SW480 (cell line): ENCODE measurements at places on chromosomes 3 and 15.

- no peak for DNase-seq
These were observed 210.4 kb downstream of the NECTIN3 start for GRCh38 chr3:111282024-111282423.

- no peak for DNase-seq
These were observed 82.0 kb upstream of the DAZL start for GRCh38 chr3:16687221-16687620.

- no peak for DNase-seq
These were observed 572.7 kb downstream of the UNC13C start for GRCh38 chr15:54550954-54551353.

GRCh38 chr3:101497803-101498202 is 15.2 kb downstream of the SENP7 start:
- DNase-seq, result no peak

GRCh38 chr3:12155264-12155663 is 3.4 kb downstream of the TIMP4 start:
- no peak for DNase-seq

GRCh38 chr3:106228271-106228670 is 359.5 kb upstream of the CBLB start:
- no peak for DNase-seq

DNA sequence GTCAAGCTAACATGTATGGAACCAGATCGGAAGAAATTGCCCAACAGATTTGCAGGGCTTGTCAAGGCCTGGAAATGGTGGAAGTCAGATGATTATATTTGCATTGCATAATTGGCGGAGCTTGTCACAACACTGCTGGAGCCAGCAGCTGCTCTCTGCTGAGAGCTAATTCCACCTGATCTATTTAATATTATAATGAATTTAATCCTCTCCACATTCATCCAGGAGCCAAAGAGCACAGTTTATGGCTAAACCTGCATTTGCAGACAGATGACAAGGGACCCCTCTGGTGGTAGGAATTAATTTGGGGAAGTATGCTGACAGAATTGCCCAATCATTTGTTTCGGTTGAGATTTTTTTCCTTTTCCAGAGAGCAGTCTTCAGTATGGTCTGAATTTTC is 730.2 kb downstream of the TUSC7 start:
- DNase-seq, result no peak

DNA sequence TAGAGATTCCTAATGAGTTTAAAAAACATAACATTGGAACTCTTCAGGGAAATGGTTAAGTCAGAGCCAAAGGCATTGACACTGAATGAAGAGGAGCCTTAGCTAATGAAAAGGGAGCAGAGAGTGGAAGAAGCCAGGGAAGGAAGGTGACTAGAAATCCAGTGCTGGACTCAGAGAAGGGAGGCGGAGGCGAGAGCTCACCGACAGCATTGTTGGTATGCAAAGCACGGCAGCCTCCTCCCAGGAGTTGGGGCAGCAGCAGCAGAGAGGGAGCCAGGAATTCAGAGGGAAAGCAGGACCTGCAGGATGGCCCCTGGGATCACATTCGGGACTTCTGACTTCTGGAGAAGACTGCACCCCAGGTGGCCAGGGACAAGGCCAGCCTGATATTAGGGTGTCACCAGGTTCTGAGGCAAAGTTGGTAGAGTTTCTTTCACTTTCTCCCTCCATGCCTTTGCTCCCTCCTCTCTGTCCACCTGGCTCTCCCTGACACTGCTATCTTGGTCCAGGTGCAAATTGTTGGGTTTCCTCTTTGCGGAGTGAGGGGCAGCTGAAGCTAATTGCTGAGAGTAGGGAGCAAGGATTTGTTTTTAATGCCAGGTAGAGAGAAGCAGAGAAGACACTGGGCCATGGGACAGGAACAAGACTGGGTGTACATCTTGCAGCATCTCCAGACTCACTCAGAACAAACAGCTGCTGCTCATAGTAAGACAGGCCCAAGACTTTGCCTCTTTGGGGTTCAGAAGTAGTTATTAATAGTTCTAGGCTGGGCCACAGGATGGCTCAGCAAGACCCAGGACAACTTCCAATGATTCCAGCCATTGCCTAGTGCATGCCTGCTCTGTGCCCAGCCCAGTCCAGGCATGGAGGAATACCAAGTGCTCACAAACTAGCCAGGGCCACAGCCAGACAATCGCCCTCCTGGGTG is 157.9 kb downstream of the TLE3 start:
- no peak for DNase-seq
